ENCODE measurements at places on chromosomes 3 and 15.

DNA sequence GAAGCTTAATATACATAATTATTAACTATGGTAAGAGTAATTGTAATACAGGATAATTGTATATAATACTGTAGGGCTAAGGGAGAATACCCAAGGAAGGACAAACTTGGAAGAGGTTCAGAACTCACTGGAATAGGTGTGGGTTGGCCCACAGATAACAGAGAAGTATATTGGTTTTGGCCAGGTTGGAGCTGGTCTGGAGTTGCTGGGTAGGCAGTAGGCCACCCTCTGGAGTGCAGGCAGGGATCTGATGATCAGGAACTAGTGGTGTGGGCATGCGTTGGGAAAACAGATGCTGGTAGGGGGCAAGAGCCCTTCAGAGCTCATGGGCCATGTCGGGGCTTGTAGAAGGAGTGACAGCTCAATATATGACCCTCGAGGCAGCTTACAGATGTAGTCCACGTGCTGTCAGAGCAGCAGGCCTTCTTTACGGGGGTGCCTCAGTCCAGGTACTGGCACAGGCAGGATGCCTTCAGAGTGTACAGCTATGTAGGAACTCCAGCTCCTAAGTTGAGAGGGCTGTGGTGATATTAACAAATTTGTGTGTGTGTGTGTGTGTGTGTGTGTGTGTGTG, 12.4 kb downstream of the IREB2 start:
- no peak for DNase-seq

GRCh38 chr3:139941580-139941979, 6.6 kb downstream of the CLSTN2 start:
- no peak for DNase-seq

GRCh38 chr3:161148832-161149475, 43.8 kb upstream of the B3GALNT1 start:
- DNase-seq: no peak

- DNase-seq: no peak
Measured at GRCh38 chr3:42266085-42266484, at the start of gene CCK. CCK (minus strand) TSS chr3:42266185; CDS start chr3:42263630, 2,555 bp downstream.

DNA sequence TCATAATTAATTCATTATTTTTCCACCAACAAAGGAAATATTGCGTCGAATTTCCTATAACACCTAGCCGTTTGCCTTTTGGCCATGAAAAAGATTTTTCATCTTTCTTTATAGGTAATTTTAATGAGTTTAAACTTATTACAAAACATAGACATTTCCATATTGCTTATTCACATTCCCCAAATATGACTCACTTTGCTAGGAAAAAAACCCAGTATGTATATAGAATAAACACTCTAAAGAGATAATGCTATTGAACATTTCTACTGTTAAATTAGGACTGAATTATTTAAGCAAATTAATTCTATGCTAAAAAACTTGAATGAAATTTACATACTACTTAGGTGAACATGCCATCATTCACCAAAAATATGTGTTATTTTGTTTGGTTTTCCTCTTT, 16.2 kb downstream of the ZPLD1 start:
- no peak for DNase-seq

GRCh38 chr3:127781411-127782001, 40.8 kb downstream of the MGLL start:
- no peak for DNase-seq

- no peak for DNase-seq
Measured at GRCh38 chr15:87877822-87878542, 378.6 kb downstream of the NTRK3 start.

- no peak for DNase-seq
Measured at GRCh38 chr3:69433121-69433968, 47.5 kb upstream of the FRMD4B start.

DNA sequence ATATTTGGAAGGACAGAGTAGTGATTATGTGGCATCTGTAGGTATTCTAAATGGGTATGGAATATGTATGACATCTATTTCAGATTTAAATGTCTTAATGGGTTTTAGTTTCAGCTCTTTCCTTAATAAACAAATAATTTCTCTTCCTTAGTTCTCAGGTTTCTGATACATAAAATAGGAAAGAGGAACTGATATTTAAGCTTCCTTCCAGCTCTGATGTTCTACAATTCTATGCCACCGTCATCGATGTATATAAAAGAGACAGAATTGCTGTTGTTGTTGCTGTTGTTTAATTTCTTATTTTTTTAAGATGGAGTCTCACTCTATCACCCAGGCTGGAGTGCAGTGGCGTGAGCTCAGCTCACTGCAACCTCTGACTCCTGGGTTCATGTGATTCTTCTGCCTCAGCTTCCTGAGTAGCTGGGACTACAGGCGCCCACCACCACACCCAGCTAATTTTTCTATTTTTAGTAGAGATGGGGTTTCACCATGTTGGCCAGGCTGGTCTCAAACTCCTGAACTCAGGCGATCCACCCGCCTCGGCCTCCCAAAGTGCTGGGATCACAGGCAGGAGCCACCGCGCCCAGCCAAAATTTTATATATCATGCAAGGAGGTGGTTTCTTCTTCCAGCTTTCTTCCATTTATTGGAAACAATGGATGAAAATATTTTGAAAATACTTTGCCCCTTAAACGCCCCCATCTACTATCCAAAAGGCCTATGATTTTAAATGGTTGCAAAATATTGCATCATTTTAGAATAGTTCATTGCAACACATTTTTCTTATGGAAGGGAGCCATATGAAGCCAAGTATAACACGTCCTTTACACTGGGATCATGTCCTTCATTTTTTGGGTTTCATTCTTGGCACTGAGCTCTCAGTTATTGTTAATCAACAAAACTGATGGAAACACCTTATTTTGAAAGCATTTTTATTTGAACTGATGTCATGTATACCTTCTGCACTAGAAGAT, 13.9 kb upstream of the C15orf61 start:
- no peak for DNase-seq

DNA sequence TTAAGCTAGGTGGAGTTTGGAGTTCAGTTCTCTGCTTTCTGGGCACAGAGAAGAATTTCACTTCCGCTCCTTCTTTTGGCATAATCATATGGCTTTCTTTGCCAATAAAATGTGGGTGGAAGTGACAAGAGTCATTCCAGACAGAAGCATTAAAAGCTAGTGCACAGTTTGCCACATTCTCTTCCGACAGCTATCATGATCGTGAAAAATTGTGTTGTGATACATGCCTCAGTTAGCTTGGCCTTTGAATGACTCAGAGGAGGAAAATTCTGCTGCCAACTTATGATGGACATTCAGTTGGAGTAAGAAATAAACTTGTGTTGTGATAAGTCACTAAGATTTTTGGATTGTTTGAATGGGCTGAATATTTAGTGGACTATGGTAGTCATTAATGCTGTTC, 291.7 kb upstream of the SATB1 start:
- no peak for DNase-seq

DNA sequence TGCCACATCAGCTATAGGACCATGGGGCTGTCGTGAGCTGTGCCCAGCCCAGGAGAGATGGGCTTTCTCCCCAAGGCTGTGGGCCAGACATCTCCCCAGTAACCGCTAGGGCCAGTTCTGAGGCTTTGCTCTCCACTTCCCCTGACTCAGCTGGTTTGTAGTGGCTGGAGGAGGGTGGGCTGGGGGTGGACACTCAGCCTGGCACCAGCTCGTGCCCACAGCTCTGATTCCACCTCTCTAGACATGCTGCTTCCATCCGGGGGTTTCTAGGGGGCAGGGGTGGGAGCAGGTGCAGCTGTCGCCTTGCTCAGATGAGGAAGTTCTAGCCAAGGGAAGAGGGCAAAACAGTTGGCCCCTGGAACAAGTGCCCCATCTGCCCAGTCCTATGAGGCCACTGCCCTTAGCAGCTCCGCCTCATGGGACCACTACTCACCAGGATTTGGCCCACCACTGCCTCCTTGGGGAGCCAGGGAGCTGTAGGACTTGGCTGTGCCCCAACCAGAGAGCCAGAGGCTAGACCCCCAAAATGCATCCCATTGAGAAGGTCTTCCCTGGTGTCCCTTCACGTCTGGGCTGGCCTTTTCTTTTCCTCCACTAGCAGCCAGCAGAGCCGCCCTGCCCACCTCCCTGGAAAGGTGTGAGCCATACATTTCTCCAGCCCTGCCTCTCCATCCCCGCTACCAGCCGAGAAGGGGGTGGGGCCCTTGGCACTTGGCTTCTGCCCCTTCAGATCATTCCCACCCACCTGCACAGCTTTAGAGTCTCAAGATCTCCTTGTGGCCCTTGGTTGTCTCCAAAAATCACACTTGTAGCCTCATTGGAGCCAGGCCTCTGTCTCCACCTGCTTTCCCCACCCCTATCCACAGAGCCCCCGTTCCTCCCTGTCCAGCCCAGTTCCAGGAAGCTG, 9.9 kb downstream of the GLYCTK start:
- DNase-seq: peak; percentile 22

GRCh38 chr3:69890084-69890483, 109.4 kb upstream of the SAMMSON start:
- DNase-seq: no peak

DNA sequence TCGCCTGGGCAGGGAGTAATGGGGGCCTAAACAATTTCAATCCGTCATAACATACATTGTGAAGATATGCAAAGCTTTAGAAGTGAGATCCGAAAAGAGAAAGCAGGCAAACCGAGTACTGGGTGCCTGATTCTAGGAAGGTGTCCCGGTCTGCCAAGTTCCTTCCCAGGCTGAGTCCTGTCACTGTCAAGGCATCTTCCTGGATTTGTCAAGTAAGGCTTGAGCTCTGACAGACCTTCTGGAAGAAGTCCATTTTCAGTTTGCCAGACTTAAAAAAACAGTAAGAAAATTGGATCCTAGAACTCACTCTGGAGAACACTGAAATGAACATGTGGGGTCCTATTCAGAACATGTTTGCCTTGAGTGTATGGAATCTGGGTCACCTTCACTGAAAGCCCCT, 253.9 kb downstream of the RORA start:
- no peak for DNase-seq

- no peak for DNase-seq
Measured at GRCh38 chr15:82647835-82648256, 683 bp upstream of the CPEB1 start.

Measured in GF-D8 (cell line).